ENCODE measurements at places on chromosomes 7 and 10. TPM values are rescaled to one million over a fixed set of nuclear protein-coding genes. Genes with fewer than 3 reads are reported as not detected.
A peak's percentile ranks its signal among the peaks of the same experiment; 100 is the strongest.

- DNase-seq = no peak
These were observed 67.3 kb upstream of the NPY start for GRCh38 chr7:24216576-24217125.

DNA sequence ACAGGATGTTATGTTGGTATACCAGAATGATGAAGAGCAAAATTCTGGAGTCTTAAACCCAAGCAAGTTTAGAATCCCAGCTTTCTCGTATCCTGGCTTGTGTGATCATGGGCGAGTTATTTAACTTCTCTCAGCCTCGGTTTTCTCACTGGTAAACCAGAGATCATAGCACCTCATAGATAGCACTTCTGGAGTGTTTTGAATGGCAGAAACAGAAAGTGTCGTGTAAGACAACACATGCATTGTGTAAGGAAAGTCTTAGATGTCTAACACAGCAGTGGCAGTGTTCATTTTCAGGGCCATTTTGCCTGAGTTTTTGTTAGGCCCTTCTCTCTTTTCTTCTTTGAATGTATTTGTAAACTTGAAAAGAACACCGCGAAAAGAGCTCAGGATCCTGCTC, 465.1 kb downstream of the AUTS2 start:
- DNase-seq = no peak

DNA sequence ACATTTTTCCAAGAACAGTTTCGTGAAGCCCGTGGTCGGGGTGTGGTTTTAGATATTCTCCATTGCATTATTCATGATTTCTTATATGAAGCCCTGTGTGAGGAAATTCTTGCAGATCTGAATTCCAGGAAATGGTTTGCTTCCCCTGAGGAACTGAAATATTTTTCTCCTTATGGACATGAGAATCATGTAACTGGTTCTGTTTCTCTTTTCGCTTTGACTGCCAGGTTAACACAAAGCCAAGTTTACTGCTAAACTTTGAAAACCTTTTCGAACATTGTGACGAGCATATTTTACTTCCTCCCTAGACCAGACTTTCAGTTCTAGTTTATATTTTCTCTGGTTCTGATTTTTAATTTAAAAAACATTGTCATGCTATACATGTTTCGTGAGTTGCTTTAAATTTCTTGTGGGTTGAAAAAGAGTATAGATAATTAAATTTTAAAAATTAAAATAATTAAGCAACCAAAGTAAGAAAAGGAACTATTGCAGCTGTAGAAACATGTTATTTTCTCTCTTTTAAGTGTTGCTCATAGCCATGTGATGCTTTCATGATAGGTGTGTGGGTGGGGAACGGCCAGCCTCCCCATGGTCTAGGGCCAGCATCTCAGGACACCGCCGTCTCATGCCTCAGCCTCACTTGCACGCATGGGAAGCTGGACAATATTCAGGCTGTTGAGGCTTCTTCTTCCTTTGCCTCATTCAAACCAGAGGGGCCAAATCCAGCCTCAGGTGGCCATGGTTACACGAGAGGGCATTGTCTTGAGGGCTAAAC, 97.1 kb downstream of the CREB5 start:
- DNase-seq = no peak

GRCh38 chr10:49056356-49056755, 59.0 kb downstream of the VSTM4 start:
- DNase-seq = no peak

- no peak for DNase-seq
These were observed 515.3 kb downstream of the AUTS2 start for GRCh38 chr7:70113536-70113935.

DNA sequence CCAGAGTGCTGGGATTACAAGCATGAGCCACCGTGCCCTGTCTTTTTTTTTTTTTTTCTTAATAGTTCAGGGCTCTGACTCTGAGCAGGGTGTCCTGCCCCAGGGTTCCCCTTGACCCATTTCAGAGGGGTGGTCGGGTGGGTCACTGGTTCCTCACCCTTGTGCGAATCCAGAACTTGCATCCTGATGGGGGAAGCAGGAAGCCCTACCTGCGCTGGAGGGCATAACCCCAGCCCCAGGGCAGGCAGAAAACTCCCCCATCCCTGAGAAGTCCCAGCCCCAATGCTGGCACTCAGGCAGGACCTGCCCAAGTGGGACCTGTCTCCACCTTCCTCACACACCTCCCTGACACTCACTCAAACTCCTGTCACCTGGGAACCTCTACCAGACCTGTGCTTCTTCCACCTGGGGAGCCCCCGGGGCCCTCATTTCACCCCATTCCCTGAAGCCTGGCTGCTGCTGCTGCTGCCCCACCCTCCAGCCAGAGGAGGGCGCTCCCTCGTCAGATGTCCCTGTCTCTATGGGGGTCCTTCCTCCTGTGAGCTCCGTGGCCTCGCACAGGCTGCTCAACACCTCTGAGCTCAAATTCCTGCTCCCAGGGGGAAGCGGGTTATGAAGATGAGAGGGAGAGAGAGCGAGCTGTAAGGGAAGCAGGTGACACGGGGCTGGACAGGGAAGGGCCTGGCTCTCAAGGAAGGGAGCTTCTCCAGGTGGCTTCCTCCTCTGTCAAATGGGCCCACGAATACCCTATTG, 15.1 kb upstream of the ZNF273 start:
- peak; percentile 31 for DNase-seq

DNA sequence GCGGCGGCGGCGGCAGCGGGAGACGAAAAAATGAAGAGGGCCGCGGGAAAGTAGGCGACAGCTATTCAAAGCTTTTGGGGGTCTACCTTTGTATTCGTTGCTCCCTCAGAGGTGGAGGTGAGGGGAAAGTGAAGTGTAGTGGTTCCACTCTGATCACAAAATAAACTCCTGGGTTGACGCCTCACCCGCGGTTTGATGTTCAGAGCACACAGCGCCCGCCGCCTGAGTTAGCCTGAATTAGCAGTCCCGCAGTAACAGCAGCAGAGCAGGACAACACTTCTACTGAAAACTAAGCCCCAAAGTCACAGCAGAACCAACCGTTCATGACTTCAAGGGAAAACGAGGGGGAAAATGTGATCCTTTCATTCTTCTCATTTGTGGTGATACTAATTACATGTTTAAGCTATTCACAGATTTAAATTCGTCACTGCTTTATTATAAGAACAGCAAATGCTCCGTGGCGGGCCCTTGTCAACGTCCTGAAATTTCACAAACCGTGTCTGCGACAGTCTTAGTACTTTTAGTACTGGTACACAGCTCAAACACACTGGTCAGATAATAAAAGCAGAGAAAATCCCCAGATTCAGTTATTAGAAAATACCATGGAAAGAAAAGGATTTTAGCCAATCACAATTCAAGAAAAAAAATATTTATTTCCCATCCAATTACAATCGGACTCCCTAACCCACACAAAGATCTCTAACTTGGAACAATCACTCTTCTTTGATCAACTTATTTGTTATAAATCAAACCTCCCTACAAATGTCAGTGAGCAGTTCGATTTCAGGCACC, 563 bp upstream of the JMJD1C start:
- no peak for DNase-seq

GRCh38 chr10:3241274-3241921, 68.8 kb upstream of the PITRM1 start:
- DNase-seq = no peak

DNA sequence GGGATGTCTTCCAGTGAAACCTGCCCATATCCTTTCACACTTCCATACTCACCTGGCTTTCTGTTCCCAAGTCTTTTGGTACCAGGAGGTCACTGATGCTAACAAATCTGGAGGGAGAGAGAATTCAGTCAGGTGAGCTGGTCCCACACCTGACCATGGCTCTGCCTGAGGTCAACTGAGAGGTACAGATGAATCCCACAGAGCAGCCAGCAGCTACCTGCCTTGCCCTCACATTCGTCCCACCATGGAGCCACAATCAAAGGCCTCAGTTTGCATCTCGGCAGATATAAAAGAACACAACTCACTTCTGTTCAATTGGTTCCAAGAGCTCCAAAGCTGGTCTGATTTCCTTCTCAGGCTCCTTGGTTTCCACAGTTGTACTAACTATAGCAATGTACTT, 47.0 kb downstream of the GDI2 start:
- no peak for DNase-seq

- DNase-seq = no peak
These were observed 551.8 kb upstream of the GALNT17 start for GRCh38 chr7:70580161-70580560.

DNA sequence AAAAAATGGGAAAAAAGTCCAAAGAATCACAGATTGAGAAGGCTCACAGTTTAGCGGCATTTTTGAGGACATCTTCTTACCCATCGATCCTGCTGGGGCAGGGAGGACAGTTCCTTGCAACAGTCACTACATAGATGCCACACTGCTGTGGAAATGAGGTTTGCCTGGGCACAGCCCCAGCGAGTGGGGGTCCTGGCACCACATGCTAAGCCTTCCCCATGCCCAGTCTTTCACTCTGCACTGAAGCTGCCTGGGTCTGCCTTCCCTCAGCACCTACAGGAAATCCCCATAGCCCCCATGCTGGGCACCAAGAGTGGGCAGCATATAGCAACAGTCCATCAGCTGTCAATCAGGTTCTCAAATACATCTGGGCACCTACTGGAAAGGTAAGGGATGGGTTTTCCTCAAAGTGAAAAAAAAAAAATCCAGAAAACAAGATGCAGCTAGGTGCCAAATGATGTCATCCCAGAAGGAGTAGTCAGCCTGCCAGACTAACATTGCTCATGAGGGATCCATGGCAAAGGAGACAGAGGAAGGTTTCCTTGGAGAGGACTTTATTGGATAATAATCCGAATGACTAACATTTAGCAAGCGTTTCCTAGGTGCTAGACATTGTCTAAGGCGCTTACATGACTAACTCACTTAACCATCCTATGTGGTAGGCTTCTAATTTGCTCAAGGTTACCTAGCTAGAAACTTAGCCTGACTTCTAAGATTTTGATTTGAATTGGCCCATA, 125.7 kb upstream of the CXCL12 start:
- DNase-seq = no peak

GRCh38 chr7:47786557-47787248, 161.6 kb downstream of the PKD1L1 start:
- DNase-seq = peak; percentile 99

Gene COX19
- total RNA-seq = 37.4 TPM

Measured in Calu3 (cell line).